ENCODE measurements at places on chromosomes 6 and 20.
A peak's percentile ranks its signal among the peaks of the same experiment; 100 is the strongest.

DNA sequence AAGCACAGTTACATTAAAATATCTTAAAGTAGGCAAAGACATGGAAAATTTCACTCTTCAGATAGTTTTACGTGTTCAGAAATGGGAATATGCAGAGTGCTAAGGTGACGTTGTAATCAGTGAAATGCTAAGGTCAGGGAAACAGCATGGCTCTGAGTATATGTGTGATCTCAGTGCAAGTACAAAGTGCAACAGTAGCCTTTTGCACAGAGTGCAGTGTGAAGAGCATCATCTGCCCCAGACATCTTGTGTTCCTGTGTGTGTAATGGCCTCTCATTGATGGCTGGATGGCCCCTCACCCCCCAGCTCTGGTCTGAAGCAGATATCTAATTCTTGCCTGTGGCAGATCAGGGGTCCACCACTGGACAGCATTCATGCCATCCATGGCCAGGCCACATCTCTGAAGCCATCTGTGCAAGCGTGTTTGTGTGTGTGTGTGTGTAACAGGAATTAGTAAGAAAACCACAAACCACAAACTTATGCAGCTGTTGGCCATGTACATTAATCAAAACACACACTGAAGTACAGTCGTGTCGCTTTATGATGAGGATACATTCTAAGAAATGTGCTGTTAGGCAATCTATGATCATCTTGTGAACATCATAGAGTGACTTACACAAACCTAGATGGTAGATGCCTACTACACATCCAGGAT, 165.1 kb downstream of the RALGAPA2 start:
- peak; percentile 48 for DNase-seq

- DNase-seq = peak; percentile 56
Measured at GRCh38 chr6:134657751-134658527, 292.0 kb downstream of the ALDH8A1 start.

DNA sequence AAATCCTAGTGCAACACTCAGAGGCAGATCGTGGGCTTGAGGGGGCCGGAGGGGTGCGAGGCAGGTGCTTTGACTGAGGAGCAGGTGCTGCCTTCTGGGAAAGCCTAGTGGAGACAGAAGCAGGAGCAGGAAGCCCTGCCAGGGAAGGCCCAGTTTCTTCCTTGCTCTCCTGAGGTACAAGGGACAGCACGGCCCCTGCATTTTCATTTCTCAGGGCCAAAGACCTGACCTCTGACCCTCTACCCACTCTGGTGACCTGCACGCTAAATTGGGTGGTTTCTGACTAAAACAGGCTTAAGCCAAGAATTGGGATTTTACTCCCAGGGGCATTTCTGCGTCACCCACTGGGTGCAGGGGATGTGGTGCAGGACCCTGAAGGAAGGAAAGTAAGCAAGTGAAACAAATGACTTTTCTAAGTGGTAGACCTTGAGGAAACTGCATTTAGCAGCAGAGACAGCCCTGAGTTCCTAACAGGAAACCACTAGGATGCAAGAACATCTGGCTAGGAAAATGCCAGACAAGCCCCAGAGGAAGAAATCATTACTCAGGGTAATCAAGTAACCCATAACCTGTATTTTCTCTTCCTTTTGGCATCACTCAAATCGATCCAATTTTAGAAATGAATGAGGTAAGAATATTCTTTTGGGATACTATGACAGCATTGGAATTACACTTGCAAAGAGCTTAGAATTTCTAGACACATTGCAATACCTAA, 141.7 kb downstream of the CD164 start:
- DNase-seq = peak; percentile 11

GRCh38 chr20:5720696-5721095, 29.5 kb upstream of the SHLD1 start:
- DNase-seq = no peak

- DNase-seq = no peak
Measured at GRCh38 chr6:2752477-2753109, 1.9 kb upstream of the MYLK4 start.

DNA sequence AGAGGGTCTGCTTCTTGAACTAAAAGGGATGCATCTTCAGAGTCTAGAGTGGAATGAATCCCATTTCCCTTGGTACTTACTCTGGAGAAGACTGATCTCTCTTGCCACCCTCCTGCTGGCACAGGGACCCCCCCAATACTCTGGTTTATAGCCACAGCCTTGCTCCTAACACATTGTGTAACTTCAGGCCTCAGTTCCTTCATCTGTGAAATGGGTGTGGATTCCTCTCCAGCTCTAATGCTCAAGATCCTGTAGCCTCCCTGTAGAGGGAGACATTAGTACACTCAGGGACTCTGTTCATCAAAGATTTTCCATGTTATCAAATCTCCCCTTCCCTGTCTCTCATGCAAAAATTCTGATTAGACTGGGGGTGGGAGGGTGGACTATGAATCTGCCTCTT, 315.7 kb upstream of the MOCS1 start:
- no peak for DNase-seq

DNA sequence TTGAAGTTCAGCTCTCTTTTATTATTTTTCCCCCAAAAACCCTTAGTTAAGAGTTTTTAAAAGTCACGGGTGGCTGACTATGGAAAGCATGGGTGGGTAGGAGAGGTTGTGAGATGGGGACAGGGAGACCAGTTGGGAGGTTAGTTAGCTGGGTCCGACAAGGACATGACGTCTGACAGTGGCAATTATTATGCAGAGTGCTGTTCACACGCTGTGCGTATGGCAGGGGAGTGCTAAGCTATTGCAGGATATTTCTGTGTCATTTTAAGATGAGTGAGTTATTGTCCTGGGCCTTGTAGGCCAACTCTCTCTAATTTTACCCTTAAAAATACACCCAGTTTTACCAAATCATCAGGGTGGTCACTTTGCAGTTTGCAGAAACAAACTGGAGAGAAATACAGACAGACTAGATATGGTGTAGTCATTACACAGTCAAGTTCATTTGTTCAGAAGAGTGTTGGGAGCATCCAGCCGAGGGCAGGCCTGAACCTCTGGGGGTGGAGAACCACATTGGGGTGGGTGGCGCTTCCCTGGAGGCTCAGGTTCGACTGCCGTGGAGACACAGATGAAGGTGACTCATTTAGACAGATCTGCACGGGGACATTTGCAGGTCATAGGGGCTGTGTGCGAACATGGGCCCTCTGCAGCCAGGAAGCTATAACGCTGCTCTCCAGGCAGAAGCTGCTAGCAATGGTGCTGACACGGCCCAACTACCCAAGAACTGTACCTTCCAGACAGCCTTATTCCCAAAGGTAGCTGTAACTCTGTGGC, 307.6 kb downstream of the QKI start:
- DNase-seq = no peak

DNA sequence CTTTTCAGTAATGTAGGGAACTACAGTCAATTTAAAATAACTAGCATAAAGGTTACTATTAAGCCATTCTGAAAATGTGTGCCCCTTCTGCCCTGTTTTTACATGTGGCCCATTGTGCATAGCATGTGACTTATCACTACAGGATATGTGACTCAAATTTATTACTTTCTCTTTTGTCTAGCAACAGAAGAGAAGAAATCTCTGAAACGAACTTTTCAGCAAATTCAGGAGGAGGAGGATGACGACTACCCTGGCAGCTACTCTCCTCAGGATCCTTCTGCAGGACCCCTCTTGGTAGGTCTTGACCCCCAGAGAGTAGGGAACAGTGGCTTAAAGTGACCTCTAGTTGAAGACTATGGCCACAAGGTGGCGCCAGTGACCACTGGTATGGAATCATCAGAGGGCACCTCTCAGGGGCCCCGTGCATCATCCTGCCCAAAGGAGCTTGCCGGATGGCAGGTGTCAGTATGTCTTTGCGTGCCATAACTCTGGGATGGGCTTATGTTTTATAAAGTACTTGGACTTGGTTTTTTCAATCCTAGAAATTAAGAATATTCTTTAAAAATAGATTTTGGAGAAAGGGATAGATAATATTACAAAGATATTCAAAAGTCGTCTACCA, 23.9 kb downstream of the RPRD1B start:
- DNase-seq = peak; percentile 88

DNA sequence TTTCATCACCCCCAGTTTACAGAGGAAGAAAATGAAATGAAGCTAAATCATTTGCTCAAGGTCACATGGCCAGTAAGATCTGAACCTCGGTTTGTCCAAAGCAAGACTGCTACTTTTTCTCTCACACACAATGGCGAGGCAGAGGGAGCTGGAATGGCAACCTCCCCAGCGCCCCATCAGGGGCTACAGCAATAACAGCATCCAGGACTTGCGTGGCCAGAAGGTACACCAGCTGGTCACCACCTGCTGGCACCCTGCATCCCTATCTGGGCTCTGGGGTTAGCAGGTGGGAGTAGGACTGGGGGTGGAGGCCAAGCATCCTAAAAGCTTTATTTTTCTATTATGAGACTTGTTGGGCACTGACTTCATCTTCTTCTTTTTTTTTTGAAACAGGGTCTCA, 41.3 kb downstream of the TTI1 start:
- DNase-seq = no peak

- no peak for DNase-seq
Measured at GRCh38 chr20:40443753-40444152, 245.3 kb downstream of the MAFB start.

DNA sequence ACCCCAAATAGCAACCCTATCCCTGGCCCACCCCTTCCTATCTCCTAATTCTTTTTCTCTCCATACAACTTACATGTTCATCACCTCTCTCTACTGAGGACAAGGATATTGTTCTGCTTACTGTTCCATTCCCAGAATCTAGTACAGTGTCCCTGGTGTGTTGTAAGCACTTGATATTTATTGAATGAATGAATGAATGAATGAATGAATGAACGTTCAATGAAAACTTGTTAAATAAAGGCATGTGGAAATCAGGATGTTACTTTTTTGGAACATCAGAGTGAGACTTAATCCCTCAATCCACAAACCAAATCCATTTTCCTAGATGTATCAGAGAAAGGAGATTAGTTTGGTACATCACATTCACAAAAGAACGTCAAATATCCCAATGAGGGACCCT, 6.8 kb upstream of the JPH2 start:
- DNase-seq = no peak

DNA sequence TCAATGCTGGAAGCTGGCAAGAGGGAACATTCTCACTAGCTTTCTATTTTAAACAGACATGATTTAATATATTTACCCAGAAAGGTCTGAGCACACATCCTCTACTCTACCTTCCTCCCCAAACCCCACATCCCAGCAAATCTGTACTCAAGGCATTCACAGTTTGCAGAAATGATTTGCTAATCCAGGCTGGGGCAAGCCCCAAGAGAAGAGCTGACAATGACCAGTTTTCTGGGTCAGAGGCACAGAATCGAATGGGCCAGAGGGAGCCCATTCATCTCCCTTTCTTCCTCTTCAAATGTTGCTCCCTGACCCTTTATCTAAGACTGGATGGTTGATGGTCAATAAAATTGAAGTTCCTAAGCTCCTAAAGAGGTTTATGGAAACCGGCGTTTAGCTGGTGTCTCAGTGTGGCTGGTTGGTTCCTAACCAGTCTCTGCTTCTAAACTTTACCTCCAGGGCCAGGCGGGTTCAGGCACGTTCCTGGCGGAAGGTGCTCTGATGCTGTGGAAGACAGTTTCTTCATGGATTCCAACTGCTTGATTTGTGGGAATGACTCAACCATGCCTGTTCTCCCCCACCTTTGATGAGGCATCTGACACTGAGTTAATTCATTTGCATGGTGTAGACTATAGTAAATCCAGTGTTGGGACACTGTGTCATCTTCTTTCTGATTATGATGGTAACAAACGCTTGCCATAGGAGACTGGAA, 96.4 kb upstream of the IYD start:
- no peak for DNase-seq

DNA sequence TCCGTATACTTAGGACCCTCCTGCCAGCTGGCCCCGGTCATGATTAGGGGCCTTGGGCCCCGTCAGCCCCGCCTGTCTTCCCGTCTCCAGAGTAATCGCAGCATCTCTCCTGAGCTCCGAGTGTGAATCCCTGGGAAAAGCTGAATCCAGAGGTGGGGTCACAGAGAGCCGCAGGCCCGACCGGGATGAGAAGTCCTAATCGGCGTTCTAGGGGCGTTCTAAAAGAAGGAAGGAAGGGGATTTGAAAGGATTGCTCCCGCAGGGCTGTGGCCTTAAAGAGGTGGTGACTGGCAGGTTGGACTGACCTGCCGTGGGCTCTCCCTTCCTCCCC, 371 bp downstream of the HMGN4 start:
- no peak for DNase-seq

GRCh38 chr6:115740907-115741306, 319.8 kb downstream of the FRK start:
- DNase-seq = no peak

GRCh38 chr20:4154958-4155411, 139.6 kb upstream of the RNF24 start:
- DNase-seq = no peak

GRCh38 chr6:26613201-26613600, 16.4 kb downstream of the ABT1 start:
- DNase-seq = no peak

DNA sequence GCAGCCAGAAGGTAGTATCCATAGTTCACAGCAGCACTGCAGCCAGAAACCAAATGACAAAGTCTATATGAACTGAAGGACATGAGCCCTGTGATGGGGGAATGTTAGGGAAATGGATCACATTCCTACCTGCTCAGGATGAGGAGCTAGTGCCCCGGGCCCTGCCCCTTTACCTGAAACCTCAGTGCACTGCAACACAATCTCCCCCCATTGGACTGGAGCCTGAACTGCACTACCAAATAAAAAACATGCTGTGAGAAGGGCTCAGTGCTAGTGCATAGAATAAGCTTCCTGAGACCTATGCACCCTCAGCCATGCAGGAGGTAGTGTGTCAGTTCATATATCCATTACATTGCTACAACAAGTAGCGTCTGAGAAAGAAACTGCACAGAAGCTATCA, 477.8 kb downstream of the HACE1 start:
- no peak for DNase-seq

DNA sequence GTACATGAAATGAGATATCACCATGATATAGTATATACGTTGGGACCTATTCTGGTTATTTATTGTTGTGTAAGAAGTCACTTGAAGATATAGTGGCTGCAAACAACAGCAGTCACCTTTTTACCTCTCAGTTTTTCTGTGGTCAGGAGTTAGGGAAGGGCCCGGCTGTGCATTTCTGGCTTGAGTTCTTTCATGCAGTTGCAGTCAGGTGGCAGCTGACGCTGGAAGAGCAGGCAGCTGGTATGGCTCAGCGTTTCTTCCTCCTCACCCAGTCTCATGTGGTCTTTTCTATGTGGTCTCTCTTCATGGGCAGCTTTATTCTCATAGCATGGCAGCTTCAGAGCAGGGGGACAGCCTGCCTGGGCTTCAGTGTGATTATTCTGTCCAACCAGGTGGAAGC, 154.4 kb downstream of the PLCB4 start:
- DNase-seq = no peak

Measured in ELR (cell line).